SK-MEL-5 (cell line): ENCODE measurements at places on chromosomes 3 and 15. TPM values are rescaled to one million over a fixed set of nuclear protein-coding genes. Genes with fewer than 3 reads are reported as not detected.

Gene ZNF80
- 0.11 TPM in 1 of 2 replicates, not detected in the other for total RNA-seq

Gene FAM81A
- 21.2 and 22.7 TPM in 2 replicates for total RNA-seq

Gene STIMATE
- 17.2 and 18.0 TPM in 2 replicates for total RNA-seq

Gene DZIP3
- total RNA-seq, result 15.5 and 18.0 TPM in 2 replicates

Gene ADAMTS7
- 1.3 and 2.0 TPM in 2 replicates for total RNA-seq

Gene U2SURP
- total RNA-seq, result 116 and 120 TPM in 2 replicates

Gene ARRDC4
- total RNA-seq, result 0.88 and 1.4 TPM in 2 replicates

Gene MAP6D1
- 4.5 and 5.7 TPM in 2 replicates for total RNA-seq

Gene FGF12
- 21.8 and 32.5 TPM in 2 replicates for total RNA-seq

Gene PDCD10
- 111 and 135 TPM in 2 replicates for total RNA-seq

Gene EPHB1
- total RNA-seq, result 1.1 TPM in 1 of 2 replicates, not detected in the other

Gene CCDC9B
- total RNA-seq, result 5.0 and 5.5 TPM in 2 replicates

Gene COX5A
- 124 and 133 TPM in 2 replicates for total RNA-seq

Gene CD200R1
- total RNA-seq, result not detected in 2 replicates

Gene TRAIP
- total RNA-seq, result 6.1 TPM in 2 replicates

Gene LRRIQ4
- total RNA-seq, result not detected in 2 replicates
